ENCODE measurements at places on chromosomes 12 and 14.

GRCh38 chr12:110704750-110705149, 15.8 kb upstream of the HVCN1 start:
- no peak for DNase-seq

GRCh38 chr14:52848626-52849025, 57.2 kb upstream of the GNPNAT1 start:
- no peak for DNase-seq

DNA sequence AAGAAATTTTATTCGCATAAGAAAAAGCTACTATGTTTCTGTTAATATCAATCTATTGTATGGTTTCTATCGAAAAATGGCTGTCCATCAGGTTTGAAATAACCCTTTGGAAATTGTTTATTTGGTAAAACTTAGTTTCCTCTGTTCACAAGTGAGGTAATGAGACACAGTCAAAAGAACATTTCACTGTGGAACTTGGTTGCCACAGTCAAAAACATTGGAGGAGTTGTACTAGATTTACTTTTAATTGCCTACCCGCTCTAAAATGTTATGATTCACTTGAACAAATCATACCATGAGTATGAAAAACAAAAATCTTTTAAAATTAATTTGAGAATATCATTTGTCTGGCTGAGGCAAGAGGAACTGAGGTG, 46.5 kb downstream of the ITPR2 start:
- no peak for DNase-seq

DNA sequence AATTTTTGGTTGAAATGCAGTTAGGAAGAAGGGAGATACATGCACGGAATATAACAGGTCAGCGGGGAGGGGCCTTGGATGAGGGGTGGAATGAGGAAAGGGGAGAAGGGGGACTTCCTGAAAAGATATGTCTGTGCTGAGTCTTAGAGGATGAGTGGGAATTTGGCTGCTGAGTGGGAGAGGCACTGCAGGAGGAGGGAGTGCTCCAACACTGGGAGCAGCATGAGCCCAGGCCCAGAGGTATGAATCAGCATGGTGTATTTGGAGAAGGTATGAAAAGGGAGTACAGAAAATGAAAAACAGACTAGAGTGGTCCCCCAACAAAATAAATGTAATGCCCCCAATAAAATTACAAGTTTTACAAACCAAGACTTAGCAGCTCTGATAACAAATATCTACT, 394.4 kb downstream of the IPO8 start:
- no peak for DNase-seq

GRCh38 chr12:104359216-104359615, 55.7 kb downstream of the EID3 start:
- DNase-seq = no peak

DNA sequence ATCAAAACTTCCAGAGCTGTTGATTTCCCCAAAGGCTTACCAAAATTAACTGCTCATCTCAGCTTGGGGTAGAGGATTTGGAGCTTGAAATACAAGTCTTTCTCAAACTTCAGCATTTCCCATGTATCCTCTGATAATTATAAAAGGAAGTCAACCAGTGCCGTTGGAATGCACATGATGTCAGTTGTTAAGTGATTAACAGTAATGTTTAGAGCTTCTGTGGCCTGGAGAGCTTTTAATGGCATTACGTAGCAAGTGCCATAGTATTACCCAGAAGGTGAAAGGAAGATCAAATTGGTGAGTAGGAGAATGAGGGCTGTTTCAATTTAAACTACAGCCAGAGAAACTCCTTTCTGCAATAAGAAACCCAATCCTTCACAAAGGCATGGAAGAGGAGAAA, 62.5 kb upstream of the PTPRR start:
- no peak for DNase-seq

GRCh38 chr12:83629931-83630330, 943.2 kb downstream of the TMTC2 start:
- DNase-seq = no peak

GRCh38 chr12:89098441-89099112, 253.7 kb downstream of the DUSP6 start:
- DNase-seq = no peak

DNA sequence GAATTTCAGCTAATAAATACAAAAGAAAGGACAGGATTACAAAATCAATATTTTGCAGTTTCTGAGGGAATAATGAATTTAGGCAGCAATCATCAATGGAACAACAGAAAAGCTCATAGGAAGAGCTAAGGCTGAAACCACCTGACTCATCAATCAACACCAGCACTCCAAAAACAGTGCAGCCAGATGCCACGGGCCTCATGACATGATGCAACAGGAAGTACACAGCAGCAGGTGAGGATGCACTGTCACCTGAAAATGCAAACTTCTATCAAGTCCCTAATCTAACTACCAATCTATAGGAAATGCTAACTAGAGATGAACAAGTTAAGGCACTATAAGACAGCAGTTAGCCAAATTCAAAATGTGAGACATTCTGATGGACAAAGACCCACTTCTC, 21.7 kb downstream of the GNS start:
- DNase-seq = no peak

DNA sequence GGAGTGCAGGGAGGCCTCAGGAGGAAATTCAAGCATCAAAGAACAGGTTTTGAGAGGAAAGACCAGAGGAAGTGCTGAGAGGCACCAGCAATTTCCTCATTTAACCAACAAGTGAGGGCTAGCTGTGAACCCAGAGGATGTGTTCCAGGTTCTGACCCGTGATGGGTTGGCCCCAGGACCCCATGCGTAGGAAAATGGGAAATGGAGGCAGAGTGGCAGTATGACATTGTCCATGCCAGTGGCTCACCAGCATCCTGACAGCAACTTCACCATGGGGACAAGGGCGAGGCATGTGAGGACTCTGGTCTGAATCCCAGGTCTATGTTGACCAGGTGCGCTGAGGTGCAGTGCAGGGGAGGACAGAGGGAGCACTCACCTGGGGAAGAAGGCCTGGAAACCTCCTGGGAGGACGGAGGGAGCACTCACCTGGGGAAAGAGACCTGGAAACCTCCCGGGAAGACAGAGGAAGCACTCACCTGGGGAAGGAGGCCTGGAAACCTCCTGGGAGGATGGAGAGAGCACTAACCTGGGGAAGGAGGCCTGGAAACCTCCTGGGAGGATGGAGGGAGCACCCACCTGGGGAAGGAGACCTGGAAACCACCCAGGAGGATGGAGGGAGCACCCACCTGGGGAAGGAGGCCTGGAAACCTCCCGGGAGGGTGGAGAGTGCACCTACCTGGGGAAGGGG, 6.7 kb upstream of the CACNA2D4 start:
- no peak for DNase-seq

- DNase-seq = no peak
Observed at GRCh38 chr12:46830731-46831334, 5.0 kb upstream of the SLC38A4 start.

- no peak for DNase-seq
Observed at GRCh38 chr12:124513297-124513867, 54.0 kb downstream of the NCOR2 start.

GRCh38 chr12:48927261-48927660, 2.0 kb upstream of the FKBP11 start:
- no peak for DNase-seq

- no peak for DNase-seq
Observed at GRCh38 chr14:100557658-100558057, 29.6 kb downstream of the BEGAIN start.

DNA sequence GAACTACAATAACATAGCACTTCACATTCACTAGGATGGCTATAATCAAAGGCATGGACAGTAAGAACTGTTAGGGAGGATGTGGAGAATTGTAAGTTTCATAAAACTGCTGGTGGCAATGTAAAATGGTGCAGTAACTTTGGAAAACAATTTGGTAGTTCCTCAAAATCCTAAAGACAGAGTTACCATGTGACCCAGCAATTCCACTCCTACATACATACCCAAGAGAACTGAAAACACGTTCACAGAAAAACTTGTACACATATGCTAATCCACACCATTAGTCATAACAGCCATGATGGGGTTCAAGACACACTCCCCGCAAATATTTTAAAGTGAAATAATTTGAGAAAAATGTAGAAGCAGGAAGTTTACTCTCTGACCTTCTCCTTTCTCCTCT, 31.7 kb downstream of the GALC start:
- DNase-seq = no peak

- DNase-seq = no peak
Observed at GRCh38 chr12:57171668-57172067, 24.2 kb upstream of the LRP1-AS start.

Measured in NCI-H187 (cell line).